Stimulated activated CD8-positive, alpha-beta memory T cell treated with anti-CD3 and anti-CD28 coated beads, Interleukin-15, amount 100 ng/mL, for 1 hour (primary cell): ENCODE measurements at places on chromosomes 3 and 15.

DNA sequence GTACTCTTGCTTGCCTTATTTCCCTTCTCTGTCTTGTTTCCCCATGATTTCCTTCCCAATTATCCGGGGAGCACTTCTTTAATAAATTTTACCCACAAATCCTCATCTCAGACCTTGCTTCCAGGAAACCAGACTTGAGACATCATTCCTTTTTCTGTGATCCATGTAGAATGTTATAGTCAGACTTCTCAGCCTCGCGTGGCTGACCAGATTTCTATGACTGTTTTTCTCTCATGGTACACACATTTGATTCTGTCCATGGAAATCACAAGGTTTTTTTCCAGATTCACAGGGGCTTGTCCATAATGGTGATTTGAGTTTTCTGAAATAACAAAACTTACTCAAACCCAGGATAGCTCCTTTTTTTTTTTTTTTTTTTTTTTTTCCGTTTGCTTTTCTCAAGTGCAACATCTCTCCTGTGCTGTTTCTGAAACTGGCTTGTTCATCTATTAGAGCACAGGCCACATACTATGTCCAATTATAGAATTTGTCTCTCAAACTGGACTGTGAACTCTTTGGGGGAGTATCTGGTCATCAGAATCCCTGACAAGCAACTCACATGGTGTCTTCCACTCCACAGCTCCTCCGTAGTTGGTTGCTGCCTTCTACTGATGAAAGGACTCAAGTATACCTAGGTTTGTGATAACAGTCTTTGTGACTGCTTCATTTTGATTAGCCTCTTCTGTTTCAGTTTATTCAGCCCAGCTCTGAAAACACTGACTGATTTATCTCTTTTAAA lies 50.8 kb downstream of the RBMS3 start:
- no peak for DNase-seq

GRCh38 chr3:61411009-61411662 lies 150.2 kb upstream of the PTPRG start:
- DNase-seq, result no peak

GRCh38 chr3:178350763-178351162 lies 185.5 kb upstream of the KCNMB2 start:
- DNase-seq, result no peak

DNA sequence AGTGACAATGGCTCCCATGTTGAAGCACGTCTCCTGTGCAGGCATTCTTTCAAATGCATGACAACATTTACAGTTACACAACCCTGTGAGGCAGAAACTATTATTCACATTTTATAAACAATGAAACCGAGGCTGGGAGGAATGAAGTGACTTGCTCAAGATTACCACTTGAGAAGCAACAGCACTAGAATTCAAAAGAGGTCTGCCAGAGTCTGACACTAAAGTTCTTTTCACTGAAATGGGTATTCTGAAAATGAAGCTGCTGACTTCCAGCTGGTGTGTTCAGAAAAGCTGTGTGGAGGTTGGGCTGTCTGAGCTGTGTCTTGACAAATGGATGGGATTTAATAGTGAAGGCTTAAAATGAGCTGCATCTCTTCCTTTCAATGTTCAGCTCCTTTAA lies 104.4 kb downstream of the THSD4 start:
- no peak for DNase-seq

- no peak for DNase-seq
Measured at GRCh38 chr3:3302964-3303363, 123.5 kb upstream of the CRBN start.

- no peak for DNase-seq
Measured at GRCh38 chr3:76016769-76017439, 231.6 kb upstream of the ZNF717 start.

GRCh38 chr3:16842272-16843270 lies 42.2 kb upstream of the PLCL2 start:
- peak; percentile 53 for DNase-seq

GRCh38 chr3:52128118-52128683 lies 26.0 kb downstream of the POC1A start:
- DNase-seq, result no peak

DNA sequence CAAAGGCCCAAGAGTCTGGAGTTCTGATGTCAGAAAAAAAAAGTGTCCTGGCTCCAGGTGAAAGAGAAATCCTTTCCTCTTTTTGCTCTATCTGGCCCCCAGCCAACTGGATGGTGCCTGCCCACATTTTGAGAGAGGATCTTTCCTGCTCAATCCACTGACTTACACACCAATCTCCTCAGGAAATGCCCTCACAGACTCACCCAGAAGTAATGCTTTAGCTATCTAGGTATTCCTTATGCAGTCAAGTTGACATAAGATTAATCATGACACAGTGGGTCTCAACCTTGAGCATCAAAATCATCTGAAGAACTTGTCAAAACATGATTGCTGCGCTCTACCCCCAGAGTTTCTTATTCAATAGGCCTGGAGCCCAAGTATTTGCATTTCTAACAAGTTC lies 31.2 kb downstream of the STRIT1 start:
- DNase-seq, result no peak

DNA sequence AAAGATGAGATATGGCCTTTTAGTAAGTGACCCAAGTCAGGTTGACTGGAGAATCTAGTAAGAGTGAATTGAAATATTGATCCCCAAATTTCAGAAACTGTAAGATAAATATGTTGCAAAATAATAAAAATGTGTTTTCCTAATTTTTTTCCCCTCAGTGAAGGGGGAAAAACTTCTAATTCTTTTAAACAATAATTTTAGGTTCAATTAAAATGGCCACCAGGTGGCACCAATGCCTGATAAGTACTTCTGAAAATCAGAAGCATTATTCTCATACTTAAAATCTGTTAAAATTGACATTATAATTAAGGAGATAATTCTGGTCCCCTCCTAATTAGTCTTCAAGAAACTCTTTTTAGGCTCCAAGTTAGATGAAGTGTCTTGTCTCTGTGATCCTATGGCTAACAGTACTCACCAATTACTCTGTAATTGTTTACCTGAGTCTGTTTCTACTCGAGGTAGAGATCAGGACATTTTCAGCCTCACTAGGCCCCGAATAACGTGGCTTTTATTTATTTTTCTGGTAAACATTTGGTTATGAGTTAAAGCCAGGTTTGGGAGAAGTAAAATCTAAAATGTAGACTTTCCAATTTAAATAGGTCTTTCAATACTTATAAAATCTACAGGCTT lies 52.6 kb downstream of the NMD3 start:
- no peak for DNase-seq

DNA sequence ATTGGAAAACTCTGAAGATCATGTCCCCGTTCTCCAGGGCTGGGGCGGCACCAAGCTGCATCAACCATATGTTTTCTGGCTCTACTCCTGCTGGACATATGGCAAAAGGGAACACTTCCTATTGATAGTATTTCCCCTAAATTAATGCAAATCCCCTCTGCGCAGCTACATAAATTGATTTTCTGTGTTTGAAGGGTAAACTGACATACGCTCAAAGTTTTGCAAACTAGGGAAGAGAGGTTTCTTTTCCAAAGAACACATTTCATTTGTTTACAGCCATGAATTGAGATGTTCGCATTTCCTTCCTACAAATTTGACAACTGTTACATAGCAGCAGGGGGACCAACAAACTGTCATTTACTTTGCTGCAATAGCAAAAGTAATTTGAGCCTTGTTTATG lies 35.9 kb downstream of the CTXND1 start:
- no peak for DNase-seq

- no peak for DNase-seq
Measured at GRCh38 chr3:128402998-128403397, 63.7 kb downstream of the DNAJB8 start.

DNA sequence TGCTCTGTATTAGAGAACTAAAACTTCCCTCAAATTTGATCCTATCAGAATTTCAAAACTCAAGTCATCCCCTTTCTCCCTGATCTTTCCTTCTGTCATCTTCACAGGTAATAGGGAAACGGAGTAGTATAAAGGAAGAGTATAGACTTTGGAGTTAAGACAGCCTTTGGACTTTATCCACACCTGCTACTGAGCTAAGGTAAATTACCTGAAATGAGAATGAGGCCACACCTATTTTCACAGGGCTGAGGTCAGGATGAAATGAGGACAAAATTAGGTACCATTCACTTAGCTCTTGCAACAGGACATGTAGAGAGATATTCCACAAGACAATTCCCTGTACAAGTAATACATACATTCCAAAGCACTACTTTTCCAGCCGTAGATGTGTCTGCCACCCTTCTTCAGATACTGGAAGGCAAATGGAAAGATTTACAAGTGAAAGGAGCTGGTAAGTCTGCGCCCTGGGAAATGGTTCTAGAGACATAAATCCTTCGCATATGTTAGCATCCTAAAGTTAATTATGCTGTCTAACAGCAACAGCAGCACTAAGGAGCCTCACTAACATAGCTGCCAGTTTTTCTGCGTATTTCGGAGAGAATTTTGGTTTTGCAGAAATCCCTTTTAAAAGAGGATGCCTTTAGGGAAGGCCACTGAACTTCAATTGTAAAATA lies 461.8 kb downstream of the SHQ1 start:
- DNase-seq, result no peak

GRCh38 chr3:119018690-119019463 lies 15.8 kb downstream of the IGSF11 start:
- no peak for DNase-seq

DNA sequence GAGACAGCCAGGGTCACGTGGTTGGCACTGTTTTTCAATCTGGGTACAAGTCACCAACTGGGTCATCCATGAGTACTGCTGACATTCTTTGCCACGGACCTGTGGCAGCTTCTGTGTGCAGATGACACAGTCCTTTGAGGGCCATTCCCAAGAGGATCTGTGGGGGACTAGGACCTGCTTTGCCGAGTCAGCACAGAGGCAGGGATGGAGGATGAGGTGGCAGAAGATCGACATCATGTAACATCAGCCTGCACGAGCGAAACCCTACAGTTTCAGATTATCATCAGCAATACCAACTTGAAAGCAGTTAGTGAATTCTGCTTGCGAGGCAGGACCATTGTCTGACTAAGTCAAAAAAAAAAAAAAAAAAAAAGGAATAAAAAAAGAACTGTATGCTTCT lies 227.7 kb downstream of the FOXP1 start:
- DNase-seq, result no peak

DNA sequence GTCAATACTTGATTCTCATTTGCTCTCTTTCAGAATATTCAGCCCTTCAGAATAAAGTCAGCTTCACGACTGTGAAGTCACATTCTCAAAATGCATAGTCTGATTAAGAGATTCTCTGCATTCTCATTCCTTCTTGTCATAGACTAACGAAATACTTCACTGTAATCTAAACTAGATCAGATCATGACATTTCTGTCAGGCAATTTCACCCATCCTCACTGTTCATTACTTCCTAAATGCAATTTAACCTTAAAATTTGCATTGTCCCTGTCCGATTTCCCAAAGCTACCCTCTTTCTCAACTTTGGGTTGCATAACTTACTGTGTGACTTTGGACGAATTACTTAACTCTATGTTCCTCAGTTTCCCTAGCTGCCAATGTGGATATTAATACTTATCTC lies 6.2 kb downstream of the RPL22L1 start:
- no peak for DNase-seq

GRCh38 chr3:64848127-64848800 lies 160.5 kb upstream of the ADAMTS9 start:
- DNase-seq, result no peak

- DNase-seq, result no peak
Measured at GRCh38 chr3:131231710-131232389, 149.7 kb upstream of the NUDT16 start.

- DNase-seq, result no peak
Measured at GRCh38 chr15:58327958-58328357, 103.8 kb upstream of the LIPC start.
